Left kidney (tissue), 8 donors: ENCODE measurements at places on chromosomes 12 and 14. TPM values are rescaled to one million over a fixed set of nuclear protein-coding genes. Genes with fewer than 3 reads are reported as not detected.

Gene ANKRD33
- 0.17 TPM for polyA plus RNA-seq

Gene RIMBP2
- 46.5 TPM for polyA plus RNA-seq

Gene CISTR
- polyA plus RNA-seq, result not detected

GRCh38 chr12:83996671-83997070 is 915.9 kb downstream of the SLC6A15 start:
- no peak for DNase-seq

GRCh38 chr14:81559385-81559784 is 25.7 kb upstream of the SEL1L start:
- DNase-seq, result no peak

DNA sequence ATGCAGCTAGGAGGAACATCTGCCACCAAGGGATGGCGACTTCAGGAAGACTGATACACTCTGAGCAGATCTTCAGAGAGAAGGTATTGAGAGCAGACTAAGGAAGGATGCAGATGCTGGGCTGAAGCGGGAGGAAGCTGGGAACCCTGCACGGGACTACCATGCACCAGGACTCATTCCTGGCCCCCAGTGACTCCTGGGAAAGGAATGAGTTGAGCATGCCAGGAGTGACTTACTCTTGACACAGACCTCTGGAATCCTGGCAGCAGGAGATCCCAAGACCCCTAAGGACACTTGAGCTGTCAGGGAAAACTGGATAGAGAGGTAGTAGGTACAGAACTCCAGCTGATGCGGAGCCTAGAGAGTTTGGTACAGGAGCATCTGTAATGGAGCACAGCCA is 336.1 kb downstream of the RPS29 start:
- DNase-seq, result no peak

GRCh38 chr12:188910-189621 is 24.9 kb downstream of the SLC6A12 start:
- DNase-seq, result peak; percentile 70
